Stimulated activated CD4-positive, alpha-beta T cell treated with anti-CD3 and anti-CD28 coated beads, Interleukin-1b, Interleukin-23, amount 100 ng/mL, for 1 hour (primary cell): ENCODE measurements at places on chromosomes 5 and 9.

- DNase-seq = no peak
Observed at GRCh38 chr5:1111727-1112289, at the start of gene SLC12A7. Gene SLC12A7 (minus strand): TSS chr5:1112063. CDS start chr5:1111991, 72 bp downstream.

- DNase-seq = no peak
Observed at GRCh38 chr5:127813633-127814587, 110.7 kb downstream of the CCDC192 start.

DNA sequence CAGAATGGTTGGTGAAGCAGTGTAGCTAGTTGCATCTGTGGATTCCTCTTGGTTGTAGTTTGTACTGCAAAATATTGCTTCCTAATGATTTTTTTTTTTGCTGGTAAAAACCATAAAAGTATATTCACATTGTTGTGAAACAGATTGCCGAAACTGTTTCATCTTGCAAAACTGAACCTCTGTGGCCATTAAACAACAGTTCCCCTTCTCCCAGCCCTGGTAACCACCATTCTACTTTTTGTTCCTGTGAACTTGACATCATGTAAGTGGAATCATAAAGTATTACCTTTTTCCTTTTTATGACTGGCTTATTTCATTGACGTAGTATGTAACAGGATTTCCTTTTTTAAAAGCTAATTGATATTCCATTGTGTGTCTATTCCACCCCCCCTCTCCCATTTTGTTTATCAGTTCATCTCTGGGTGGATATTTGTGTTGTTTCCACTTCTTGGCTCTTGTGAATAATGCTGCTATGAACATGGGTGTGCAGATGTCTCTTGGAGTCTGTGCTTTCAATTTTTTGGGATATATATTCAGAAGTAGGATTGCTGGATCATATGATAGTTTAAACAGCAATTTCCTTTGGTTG, 11.8 kb downstream of the SUB1 start:
- DNase-seq = no peak

DNA sequence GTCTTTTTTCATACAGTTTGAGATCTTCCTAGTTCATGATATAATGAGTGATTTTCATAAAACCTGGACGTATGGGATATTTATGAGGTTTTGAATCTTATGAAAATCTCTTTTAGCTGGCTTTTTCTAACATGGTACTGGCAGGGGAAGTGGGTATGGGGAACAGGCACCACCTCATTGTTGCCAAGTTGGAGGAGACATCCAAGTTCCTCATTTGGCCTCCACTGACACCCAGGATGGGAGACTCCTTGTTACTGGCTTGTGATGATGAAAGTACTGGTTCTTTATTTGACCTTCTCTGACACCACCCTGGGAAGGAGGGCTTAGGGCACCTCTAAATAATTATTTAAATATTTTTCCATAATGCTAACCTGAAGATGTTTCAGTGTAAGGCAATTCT, 4.0 kb upstream of the TNPO1 start:
- no peak for DNase-seq

DNA sequence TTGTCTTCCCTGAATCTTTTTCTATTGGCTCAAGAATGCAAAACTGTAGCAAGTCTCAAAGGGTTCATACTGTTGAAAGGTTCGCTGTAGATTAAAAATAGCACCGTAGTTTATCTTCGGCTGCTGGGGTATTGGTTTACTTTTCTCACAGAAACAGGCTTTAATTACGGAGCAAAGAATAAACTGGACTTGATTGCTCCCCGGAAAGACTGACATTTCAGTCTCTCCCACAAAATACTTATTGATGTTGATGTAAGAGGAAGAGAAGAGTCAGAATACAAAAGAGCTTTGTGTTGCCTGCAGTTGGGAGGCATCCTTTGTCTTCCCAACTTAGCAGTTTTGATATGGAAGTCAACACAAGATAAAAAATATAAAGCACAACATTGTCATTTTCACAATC, 183.9 kb upstream of the DMAC1 start:
- no peak for DNase-seq
